Tongue (tissue), 3 donors: ENCODE measurements at places on chromosomes 7 and 10.

GRCh38 chr10:61894133-61894532 lies 7.4 kb upstream of the ARID5B start:
- no peak for DNase-seq

- no peak for DNase-seq
Measured at GRCh38 chr7:97298561-97298960, 181.1 kb downstream of the SDHAF3 start.

GRCh38 chr10:93072225-93072712 lies 1.4 kb upstream of the CYP26A1 start:
- no peak for DNase-seq

DNA sequence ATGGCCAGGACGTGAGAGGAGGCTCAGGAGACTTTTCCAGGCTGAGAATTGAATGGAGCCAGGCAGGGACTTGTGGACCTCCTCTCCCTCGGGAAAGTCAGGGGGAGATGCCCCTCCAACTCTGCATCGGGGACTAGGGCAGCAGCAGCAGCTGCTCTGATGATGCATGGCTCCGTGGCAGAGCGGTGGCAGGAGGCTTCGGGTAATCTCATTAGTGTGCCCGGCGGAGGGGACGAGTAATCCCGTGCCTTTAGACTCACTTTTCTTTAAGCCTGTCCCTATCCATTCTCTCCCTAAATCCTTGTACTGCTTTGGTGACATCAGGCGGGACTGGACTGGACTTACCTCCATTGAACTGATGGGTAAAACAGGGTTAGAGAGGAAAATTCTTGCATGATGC lies 75.1 kb downstream of the ZMIZ1 start:
- peak; percentile 48 for DNase-seq

- DNase-seq = no peak
Measured at GRCh38 chr10:129767751-129768150, 196.3 kb downstream of the EBF3 start.

DNA sequence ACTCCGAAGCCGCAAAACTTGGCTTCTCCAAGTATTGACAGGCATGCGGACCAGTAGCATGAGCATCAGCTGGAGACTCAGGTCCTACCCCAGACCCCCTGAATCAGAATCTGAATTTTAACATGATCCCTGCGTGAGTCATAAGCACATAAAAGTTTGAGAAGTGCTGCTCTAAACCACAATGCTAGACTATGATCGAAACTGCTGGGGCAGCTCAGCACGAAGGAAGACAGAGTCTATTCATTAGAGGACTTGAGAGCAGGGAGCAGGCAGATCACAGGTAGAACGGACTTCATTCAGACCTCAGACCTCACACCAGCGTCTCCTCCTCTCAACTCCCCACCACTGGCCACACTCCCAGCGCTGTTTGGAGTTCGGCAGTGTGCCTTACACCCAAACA lies 16.9 kb downstream of the CAMK2G start:
- DNase-seq = no peak

DNA sequence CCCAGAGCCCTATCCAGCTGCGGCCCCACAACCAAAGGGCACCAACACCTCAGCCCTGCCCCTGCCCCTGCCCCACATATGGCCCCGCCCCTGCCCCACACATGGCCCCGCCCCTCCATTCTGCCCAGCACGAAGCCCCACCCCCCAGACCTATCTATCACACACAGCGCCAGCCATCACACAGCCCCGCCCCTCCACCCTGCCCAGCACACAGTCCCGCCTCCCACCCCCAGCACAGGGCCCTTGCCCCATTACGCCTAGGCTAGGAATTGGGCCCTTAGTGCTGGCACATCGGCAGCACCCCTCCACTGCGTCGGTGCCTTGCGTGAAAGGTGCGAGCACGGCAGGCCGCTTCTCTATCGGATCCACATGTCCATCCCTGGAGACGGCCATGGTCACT lies 126.8 kb downstream of the MAD1L1 start:
- DNase-seq = no peak
